ENCODE measurements at places on chromosomes 11 and 22.

GRCh38 chr11:47854667-47855066 is 6.5 kb upstream of the NUP160 start:
- no peak for DNase-seq

DNA sequence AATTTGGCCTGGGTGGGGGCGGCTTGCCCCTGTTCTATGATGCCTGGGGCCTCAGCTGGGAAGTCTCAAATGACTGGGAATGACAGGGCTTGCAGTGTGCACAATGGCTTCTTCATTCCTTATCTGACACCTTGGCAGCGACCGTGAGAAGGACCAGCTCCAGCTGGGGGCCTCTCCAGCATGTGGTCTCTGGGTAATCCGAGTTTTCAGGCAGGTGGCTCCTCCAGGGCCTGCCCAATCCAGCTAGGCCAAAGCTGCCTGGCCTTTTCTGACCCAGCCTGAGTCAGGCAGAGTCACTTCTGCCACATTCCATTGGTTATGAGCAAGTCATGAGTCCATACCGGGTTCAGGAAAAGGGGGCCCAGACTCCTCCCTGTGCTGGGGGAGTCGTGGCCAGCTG is 646.0 kb downstream of the OPCML start:
- DNase-seq, result no peak

DNA sequence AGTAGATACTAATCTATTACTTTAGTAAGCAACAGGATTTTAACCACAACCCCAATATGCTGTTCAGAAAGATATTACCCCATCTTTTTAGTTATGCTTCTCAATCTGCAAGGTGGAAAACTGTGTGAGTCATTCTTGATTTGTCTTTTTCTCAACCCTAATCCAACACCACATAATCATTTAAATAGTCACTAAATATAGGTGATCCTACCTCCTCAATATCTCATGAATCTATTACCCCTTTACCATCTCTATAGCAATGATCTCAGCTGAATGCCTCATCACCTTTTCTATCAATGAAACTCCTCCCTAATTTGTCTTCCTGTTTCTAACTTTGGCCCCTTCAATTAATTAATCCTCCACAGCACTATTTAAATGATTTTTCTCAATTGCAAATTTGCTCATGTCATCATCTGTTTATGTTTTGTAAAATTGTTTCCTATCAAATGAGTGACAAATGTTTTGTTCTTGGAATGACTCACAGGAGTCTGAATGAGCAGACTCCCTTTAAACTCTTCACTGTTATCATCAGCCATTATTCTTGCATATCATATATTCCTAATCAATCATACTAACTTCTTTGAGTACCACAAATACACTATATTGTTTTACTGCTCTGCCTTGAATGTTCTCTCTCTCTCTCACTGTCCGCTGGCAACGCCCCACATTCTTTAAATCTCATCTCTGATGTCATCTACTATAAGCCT is 26.1 kb downstream of the SNX19 start:
- DNase-seq, result no peak

GRCh38 chr11:120974965-120975364 is 48.9 kb upstream of the TBCEL start:
- no peak for DNase-seq

DNA sequence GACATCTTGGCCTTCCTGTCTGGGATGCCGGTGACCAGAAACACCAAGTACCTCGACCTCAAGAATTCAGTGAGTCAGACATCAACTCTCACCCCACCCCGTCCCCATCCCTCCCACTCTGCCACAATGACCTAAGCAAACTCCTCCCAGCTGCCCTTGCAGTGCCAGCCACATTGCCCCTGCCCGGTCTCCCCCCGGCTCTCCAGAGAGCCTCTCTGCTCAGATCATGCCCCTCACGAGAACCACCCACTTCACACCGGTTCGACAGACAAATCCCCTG is 23.6 kb upstream of the MYRF start:
- no peak for DNase-seq

DNA sequence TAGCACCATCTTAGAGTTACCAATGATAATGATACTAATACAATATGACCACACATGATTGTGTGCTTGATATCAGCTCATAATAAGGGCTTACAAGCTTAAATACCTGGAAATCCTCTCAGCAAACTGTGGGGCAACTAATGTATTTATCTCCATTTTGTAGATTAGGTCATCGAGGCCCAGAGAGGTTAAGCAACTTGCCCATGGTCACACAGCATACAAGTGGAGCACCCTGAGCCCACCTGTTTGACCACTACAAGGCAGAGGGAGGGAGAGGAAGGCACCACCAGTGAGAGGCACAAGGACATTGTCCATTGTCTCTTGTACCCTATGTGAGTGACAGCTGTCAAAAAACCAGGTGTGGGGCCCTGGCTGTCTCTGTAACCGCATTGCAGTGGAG is 123.7 kb downstream of the MIAT start:
- no peak for DNase-seq

DNA sequence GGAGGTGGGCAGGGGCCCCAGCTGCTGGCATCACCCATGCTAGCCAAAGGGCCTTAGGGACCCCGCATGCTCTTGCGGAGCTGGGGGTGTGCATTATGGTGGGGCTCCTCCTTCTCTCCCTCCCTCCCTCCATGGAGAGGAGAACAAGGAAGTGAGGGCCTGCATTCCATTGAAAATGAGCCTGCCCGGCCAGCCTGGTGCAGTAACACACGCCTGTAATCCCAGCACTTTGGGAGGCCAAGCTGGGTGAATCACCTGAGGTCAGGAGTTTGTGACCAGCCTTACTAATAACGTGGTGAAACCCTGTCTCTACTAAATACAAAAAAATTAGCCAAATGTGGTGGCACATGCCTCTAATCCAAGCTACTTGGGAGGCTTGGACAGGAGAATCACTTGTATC is 22.4 kb downstream of the SNAP29 start:
- DNase-seq, result no peak

GRCh38 chr11:78914503-78914902 is 339.8 kb upstream of the NARS2 start:
- no peak for DNase-seq

DNA sequence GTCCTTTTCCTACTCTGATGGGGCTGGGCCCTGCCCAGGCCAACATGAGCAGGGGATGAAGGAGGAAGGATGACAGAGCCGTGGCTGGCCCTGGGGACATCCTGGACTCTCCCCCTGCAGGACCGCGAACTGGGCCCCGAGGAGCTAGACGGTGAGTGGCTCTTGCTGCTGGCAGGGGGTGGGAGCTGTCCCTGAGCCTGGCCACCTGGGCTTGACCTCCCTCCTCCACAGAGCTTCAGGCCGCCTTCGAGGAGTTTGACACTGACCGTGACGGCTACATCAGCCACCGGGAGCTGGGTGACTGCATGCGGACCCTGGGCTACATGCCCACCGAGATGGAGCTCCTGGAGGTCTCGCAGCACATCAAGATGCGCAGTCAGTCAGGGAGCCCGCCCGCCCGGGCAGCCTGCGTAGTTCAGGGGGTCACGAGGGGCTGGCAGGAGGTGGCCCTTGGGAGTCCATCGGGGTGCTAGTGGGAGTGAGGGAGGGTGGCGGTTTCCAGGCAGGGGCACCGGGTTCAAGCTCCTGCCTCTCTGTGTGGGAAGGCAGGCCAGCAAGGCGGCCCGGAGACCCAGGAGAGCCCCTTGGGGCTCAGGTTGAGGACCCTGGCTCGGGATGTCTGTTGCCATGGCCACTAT is 1.0 kb downstream of the CABP4 start:
- DNase-seq, result no peak

DNA sequence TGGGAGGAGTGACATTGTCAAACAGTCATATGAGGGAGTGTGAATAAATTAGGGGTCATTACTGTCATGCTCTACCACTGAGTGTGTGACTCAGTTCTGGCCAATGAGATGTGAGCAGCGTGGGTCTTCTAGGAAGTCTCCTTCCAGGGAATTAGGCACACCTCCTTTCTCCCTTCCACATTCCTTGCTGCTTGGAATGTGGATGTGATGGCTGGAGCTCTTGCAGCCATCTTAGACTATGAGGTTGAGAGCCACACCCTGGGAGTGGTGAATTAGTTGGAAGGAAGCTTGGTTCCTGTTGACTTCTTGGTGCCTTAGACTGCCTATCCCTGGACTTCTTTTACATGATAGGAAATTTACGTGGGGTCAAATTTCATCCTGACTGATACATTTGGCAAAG is 36.5 kb upstream of the SMIM38 start:
- no peak for DNase-seq

GRCh38 chr11:22828373-22828772 is 1.2 kb downstream of the SVIP start:
- DNase-seq, result no peak

DNA sequence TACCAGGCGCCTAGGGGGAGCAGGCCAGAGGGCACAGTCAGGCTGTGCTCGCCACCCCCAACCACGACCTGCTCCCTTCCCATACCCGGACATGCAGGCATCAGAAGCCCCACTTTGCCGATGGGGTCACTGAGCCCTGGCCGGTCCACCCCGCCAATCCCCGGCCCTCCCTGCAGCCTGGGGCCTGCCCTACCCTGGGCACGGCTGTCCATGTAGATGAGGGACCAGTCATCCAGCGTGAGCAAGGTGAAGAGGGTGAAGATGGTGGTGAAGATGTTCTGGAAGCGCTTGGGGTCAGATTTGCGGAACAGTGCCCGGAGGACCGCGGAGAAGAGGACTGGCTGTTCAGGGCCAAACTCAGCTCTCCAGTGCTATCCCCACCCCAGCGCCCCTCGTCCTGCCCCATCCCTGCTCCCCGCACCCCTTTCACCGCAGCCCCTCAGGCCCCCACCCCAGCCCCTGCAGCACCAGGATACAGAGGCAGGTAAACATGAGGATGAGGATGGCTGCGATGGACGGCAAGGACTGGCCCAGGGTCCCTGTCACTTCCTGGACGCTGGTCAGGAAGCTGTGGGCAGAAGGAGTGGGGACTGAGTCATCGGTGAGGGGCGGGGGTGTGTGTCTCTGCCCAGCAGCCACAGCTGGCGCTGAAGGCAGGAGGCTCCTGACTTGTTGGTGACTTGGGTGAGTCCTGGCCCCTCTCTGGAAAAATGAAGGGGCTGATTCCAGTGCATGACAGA is 5.5 kb downstream of the CATSPER1 start:
- peak; percentile 29 for DNase-seq

- DNase-seq, result no peak
These were observed 13.6 kb downstream of the KRTAP5-5 start for GRCh38 chr11:1643146-1643690.

DNA sequence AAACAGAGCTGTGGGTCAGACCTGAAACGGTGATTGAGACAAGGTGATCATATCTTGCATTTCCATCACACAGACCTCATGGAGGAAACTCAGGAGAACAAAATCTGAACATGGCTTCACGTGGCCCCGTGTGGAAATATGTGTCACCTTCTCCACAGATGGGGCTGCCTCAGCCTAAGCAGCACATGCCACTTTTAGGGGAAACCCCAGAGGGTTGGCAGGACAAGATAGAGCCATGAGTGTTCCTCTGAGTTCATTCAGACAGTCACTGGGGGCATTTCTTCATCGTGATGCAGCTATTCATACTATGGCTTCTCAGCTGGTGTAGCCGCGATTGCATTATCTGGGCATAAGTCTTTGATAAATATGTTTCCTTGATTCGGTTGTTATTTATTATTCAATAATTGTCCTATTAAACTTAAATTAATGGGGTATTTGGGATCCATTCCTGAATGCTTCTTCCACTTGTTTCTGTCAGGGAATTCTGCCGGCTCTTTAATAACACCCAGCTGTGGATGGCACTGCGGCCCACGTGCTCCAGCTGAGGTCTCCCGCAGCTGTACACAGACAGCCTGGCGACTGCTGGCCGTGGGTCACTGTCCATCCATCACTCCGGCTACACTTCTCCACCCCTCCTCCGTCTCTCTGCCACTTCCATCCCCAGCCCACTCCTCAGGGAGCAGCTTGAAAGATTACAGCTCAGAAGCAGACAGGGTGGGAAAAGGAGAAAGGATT is 485.1 kb downstream of the OPCML start:
- no peak for DNase-seq
